Left lung (tissue), 14 donors: ENCODE measurements at places on chromosomes 1 and 21. TPM values are rescaled to one million over a fixed set of nuclear protein-coding genes. Genes with fewer than 3 reads are reported as not detected.

GRCh38 chr21:20802201-20802600, 196.0 kb upstream of the NCAM2 start:
- no peak for DNase-seq

GRCh38 chr1:247434005-247434404, 18.0 kb downstream of the NLRP3 start:
- no peak for DNase-seq

GRCh38 chr1:199152676-199153075, 513.8 kb downstream of the PTPRC start:
- no peak for DNase-seq

- DNase-seq = no peak
Measured at GRCh38 chr1:153647346-153647714, 11.2 kb upstream of the SNAPIN start.

DNA sequence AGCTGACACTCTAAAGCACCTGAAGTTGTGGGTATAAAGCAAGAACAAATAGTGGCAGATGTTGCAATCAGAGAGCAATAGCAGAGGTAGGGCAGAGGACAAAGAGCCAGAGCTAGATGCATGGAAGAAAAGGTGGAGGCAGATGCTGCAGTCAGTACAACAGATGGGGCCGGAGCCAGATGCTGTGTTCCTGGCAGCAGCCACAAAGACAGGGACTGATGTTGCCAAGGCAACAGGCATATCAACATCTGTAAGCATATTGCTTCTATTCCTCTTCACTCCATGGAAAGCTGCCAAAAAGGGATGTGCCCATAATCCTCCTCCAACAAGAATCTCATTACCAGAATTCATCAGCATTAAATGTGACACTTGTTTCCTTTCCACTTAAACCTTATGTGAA, 108.0 kb downstream of the TNNI3K start:
- no peak for DNase-seq

DNA sequence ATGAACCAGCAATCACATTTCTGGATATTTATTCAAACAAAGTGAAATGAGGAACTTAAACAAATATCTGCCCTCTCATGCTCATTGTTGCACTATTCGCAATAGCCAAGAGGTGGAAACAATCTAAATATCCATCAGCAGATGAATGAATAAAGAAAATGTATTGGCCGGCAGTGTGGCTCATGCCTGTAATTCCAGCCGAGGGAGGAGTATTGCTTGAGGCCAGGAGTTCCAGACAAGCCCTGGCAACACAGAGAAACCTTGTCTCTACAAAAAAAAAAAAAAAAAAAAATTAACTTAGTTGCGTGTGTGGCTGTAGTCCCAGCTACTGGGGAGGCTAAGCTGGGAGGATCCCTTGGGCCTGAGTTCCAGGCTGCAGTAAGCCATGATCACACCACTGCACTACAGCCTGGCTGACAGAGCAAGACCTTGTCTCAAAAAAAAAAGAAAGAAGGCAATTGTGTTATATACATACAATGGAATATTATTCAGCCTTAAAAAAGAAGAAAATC, 191.4 kb downstream of the AKT3 start:
- no peak for DNase-seq

DNA sequence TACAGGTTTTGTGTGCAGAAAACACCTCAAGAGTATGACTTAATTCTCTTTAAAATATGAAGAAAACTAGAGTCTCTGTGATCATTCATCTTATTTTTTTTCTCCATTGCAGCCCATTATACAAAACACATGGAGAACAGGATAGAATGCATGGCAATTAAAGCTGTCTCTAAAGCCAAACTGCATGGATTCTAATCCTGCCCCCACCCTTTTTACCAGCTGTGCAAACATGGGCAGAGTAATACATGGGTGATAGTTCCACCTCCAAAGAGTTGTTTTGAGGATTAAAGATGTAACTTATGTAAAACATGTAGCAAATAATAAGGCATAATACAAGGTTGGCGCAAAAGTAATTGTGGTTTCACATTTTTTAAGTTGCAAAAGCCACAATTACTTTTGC, 114.4 kb downstream of the CLEC20A start:
- DNase-seq = no peak

GRCh38 chr1:178938959-178939317, 68.1 kb upstream of the ANGPTL1 start:
- DNase-seq = no peak

DNA sequence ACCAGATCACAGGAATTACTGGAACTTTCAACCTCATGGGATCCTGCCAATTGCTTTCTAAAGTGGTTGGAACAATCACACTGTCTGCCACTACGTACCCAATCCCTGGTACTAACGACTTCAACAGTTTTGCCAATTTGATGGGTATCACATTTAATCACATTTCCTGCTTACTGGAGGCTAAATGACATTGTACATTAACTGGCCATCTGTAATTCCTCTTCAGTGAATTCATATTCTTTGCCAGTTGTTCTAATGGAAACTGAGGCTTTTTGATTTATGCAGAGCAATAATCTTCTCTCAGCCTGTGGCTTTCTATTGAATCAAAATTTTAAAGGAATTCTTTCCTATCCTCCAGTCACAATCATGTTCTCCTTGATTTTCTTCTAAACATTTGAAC, 38.2 kb downstream of the LGALS8 start:
- no peak for DNase-seq

DNA sequence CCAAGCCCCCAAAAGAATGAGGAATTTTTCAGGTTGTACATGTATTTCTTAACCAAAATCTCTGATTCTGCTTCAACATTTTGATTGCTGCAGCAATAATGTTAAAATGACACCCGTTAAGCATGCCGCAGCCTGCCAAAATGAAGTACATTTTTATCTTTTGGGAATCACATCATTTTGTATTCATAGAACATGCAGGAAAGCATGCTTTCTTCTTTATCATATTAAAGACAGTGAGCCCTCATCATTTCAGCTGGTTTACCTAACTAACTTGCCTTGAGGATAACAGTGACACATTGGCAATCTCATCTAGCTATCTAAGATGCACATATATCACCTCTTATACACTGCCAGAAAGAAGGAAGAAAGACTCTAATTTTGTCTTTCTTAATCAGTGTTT, 299.2 kb downstream of the LTN1 start:
- no peak for DNase-seq

DNA sequence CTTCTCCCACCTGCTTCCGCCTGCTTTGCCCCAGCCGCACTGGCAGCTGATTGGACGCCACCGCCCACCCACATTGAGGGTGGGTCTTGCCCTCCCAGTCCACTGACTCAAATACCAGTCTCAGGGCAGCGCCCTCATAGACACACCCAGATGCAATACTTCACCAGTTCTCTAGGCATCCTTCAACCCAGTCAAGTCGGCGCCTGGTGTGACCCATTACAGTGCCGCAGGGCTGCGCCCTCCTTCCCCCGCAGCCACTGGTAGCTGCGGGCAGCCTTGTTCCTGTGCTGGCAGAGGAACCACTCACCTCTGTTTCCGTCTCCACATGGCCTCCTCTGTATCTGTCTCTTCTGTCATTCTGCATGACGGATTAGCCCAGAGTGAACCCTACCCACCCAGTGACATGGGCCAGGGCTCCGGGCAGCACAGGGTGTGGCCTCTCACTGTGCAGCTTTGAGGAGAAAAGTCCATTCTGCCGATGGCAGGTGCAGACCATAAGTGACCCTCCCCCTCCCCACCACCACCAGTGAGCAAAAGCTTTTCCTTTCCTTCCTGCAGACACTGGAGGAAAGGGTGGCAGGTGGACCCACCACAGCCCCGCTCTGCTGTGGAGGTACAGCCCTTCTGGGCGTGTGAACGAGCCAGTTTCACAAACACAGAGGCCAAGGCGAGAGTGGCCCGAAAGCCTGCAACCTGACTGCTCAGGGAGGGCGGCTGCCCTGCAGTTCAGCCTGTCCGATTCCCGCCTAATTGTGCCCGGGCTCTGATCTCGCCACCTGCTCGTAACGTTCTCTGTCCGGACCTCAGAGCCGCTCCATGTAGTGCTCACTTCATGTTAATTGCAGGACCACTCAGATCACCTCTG, 57.1 kb downstream of the FAAP20 start:
- DNase-seq = peak; percentile 72

DNA sequence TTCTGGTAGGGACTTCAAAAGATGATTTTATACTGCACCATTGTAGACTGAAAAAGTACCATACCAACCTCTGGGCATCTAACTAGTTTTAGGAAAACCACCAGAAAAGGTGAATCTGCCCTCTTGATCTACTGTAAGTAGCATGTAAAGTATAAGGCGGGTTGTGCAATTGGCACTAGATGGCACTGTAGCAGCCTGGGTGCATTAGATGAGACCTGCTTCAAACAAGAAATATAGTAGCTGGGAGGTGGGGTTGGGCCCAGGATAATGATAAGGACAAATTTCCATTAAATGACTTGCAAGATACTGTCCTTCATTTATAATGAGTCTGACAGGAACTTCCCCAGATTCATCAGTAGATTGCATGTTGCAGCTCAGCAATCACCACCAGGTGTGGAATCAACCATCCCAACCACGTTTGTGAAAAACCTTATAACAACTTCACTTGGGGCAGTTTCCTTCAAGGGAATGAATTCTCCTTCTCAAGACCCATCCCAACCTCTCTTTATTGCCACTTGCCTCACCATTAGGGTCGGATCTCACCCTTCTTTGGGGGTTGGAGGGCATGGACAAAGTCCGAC, 37.3 kb upstream of the IL10 start:
- DNase-seq = no peak

Gene G0S2
- 89.1 TPM for total RNA-seq

Gene BTF3L4
- total RNA-seq = 35.6 TPM

Gene ADGRL4
- total RNA-seq = 20.4 TPM
